ENCODE measurements at places on chromosomes 12 and 14.
A peak's percentile ranks its signal among the peaks of the same experiment; 100 is the strongest.

GRCh38 chr12:49489720-49490119 lies 49.1 kb upstream of the KCNH3 start:
- DNase-seq: no peak

- DNase-seq: peak; percentile 49
Measured at GRCh38 chr14:68784226-68784910, 8.5 kb downstream of the ZFP36L1 start.

DNA sequence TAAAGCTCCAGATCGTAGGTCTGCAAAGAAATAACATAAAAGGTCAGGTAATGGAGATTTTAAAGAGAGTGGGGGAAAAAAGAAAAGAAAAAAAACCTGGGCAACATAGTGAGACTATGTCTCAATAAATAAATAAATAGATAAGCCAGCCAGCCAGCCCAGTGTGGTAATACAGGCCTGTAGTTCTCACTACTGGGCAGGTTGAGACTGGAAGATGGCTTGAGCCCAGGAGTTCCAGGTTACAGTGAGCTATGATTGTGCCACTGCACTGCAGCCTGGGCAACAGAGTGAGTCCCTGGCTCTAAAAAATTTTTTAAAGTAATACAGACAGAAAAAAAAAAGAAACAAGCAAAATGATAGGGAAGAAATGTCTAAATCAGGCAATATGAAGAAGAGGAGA lies 43.2 kb upstream of the BBS10 start:
- DNase-seq: no peak

- DNase-seq: no peak
Measured at GRCh38 chr14:99267837-99268781, 3.9 kb downstream of the BCL11B start.

DNA sequence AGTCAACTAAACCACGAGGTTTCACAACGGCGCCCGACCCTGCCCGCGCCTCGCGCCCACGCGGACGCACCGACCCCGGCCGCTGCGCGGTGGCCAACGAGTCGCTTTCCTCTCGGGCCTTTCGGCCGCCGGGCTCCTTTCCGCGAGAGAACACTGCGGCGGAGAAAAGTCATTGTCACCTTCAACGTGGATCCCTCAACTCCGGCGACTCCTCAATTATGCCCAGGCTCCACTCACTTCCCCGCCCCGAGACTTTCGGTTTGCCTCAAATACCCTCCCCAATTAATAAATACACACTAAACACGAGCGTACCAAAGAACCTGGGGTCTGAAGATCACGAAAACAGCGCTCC lies 450 bp downstream of the SINHCAF start:
- no peak for DNase-seq

DNA sequence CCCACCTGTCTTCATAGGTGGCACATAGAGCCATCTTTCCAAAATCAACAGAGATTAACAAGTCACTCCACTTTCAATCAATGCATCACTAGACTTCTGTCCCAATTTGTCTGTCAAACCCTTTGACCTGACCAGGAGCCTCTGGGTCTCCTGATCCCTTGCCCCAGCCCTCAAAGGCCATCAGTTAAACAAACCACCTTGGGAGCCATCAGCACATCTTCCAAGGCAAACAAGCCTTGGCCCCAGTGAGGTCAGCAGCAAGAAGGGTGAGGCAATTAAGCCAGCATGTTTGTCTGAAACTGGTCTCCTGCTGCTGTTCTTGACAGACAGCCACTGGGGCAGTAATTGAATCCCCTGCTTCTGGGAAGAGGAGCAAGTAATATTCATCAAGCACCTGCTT lies 742.8 kb upstream of the TBX3 start:
- DNase-seq: no peak

DNA sequence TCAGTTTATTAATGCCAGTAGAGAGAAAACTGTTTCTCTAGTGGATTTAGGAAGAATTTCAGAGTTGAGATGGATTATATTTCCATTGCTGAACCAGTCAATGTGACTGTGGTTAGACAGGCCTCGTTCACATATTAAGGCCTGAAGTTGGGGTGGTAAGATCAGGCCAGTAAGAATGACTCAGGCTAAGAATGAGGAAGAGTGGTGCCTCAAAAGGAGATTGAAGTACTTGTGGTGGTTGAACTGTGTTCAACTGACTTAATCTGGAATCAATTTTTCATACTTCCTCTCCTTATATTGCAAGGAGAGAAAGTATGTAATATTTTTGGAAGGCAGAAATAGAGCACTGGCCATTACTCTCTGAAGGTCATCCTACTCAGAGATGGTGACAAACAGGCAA lies 37.8 kb upstream of the ATF7IP start:
- peak; percentile 72 for DNase-seq

GRCh38 chr12:131702573-131702877 lies 8.4 kb upstream of the SFSWAP start:
- no peak for DNase-seq

GRCh38 chr12:120078868-120079267 lies 37.7 kb downstream of the RAB35 start:
- no peak for DNase-seq

DNA sequence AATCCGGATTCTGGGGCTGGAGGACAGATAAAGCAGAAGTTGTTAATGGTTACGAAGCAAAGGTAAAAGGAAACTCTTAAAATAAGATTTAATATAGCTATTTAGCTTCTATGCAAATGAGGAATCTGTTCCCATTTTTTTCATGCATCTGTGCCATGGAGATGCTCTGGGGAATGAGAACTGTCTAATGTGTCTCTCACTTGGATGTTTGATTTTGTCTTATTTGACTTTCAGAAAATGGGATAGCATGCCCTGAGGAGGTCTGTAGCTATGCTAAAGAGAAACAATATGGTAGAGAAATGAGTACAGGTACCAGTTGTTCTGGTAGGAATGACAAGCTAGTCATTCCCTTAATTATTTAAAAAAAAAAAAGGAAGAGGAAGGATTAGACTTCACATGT lies 24.3 kb downstream of the C12orf76 start:
- DNase-seq: no peak
